ENCODE measurements at places on chromosomes 13 and 19.

DNA sequence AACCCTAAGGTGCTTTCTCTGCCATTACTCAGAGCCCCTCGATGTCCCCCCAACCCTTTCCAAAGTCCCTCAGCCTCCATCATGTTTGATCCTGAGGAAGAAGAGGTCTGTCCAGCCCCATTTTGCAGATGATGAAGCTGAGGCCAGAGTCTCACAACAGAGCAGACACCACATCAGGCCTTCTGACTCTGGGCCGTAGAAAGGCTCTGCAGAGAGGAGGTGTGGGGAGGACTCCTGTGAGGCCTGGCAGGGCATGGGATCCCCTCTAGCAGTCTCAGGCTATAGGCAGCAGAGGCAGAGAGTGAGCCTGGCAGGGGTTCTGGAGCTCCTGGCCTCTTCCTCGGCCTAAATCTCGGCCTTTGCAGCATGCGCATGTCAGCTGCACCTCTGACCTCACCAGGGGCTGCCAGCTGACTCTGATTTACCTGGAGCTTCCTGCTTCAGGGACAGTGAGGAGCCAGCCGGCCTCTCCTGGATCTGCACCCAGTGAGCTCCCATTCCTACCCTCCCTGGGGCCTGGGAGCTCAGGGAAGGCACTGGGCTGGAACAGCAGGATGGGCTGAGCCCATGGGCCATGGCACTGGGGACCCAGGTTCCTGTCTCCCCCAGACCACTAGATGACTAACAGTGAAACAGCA is 41.7 kb upstream of the VSTM2B start:
- no peak for DNase-seq

DNA sequence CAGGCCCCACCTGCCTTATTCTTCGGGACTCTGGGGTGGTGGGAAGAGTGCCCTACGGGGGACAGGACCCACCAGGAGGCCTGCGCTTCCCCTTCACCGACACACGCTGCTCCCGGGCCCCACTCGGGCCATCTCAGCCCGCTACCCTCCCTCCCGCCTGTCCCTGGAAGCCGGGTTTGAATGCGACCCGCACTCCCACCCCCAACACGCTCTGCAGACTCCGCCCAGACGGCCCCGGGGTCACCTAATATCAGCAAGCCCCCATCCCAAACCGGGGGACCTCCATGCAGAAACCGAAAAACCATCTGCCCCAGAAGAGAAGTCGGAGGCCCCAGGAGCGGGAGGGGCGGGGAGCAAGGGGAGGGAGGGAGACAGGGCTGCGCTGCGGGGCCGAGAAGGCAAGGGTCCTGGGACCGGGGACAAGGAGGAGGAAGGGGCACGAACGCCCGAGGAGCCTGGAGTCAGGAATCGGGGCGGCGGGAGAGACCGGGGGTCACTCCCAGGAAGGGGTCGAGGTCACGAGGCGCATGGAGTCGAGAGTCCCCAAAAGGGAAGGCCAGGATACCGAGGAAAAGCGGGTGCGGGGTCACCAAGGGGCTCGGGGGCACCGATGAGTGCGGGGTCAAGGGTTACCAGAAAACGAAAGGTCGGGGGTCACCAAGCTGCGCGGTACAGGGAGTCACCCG is 766 bp downstream of the SBNO2 start:
- DNase-seq, result no peak

GRCh38 chr13:34939771-34940170 is 2.3 kb upstream of the NBEA start:
- DNase-seq, result no peak

DNA sequence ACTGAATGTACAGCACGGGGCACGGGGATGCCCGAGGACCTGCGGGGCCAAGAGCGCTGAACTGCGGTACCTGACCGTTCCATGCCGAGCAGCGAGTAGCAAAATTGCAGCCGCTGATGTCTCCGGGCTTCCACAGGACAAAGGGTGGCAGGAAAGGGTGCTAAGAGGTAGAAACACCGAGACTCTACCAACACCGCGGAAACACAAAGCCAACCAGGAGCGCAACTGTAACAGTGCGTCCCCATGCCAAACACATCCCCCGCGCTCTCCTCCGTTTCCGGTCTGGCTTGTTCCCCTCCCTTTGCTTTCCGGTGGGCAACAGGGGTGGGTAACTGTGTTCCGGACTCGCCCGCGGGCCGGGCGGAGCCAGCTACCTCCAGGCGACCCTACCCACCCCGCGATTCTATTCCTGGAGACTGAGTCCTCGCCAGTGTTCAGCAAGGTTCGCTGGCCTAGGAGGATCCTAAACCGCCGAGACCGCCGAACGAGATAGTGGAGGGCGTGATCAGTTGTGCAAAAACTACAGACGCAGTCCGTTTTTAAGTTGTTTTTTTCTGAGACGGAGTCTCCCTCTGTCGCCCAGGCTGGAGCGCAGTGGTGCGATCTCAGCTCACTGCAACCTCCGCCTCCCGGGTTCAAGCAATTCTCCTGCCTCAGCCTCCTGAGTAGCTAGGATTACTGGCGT is 34.9 kb upstream of the NEK3 start:
- peak; percentile 76 for DNase-seq

- no peak for DNase-seq
These were observed 752 bp downstream of the PDCD5 start for GRCh38 chr19:32581705-32582179.

- no peak for DNase-seq
These were observed 41.9 kb upstream of the CYP2A7 start for GRCh38 chr19:40923934-40924391.

GRCh38 chr19:39342647-39343305 is 555 bp downstream of the SAMD4B start:
- no peak for DNase-seq

- no peak for DNase-seq
These were observed 92.6 kb downstream of the MZT1 start for GRCh38 chr13:72634859-72635258.

- DNase-seq, result no peak
These were observed 21.6 kb downstream of the VASP start for GRCh38 chr19:45528744-45529419.

- DNase-seq, result no peak
These were observed 491.8 kb downstream of the DIAPH3 start for GRCh38 chr13:59671881-59672280.

DNA sequence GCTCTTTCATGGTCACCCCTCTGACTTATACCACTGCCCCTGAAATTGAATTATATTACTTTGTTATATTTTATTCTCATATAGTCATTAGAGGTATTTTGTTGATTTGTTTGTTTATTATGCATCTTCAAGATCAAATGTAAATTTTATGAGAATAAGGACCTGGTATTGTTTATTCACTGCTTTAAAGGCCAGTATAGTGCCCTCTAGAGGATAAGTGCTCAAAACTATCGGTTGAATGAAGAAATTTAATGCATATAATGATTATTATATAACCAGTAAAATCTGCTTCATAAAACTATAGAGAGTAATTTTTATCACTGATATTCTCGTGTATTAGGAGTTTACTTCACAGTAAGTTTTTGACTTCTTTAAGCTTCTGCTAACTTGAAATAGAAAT is 1401.9 kb downstream of the SLITRK1 start:
- no peak for DNase-seq

- DNase-seq, result no peak
These were observed 341.9 kb downstream of the KCNRG start for GRCh38 chr13:50357136-50357535.

DNA sequence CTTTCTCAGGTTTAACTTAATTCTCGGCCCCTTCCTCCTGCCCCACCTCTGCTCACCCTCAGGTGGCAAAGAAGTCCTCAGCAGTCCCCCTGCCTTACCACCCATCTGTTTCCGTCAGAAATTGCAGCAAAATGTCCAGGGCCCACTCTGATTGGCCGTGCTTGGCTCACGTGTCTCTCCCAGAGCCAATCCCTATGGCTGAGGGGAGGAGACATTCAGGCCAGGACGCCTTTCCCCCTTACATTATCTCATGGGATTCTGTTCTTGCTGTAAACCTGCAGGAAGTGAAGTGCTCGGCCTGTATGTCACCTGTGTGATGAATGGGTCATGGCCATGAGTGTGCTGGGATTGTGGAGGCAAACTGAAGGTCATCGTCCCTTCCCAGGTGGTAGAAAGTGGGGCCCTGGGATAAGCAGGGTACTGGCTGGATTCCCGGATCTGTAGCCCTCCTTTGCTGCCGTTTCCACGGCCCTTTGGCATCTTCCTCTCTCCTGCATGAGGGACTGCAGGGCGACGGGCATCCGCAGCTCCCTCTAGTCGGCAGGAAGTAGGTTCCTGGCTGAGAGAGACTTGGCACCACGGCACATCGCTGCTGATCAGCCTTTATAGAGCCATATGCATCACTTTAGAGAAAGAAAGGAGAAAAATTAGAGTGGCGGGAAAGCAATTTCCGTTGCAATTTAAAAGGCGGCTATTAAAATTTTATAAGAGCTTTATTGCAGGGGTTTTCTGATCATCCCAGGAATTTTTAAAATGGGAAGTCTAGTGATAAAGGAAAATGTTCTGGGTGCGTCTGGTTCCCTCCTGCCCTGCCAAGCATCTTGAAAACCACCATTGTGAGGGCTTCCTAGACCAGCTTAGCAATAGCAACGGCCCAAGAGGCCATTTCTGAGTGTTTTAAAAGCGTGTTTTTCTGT is 118.2 kb downstream of the SIPA1L3 start:
- DNase-seq, result no peak

GRCh38 chr13:114124921-114125320 is 7.5 kb downstream of the RASA3 start:
- DNase-seq, result peak; percentile 64

DNA sequence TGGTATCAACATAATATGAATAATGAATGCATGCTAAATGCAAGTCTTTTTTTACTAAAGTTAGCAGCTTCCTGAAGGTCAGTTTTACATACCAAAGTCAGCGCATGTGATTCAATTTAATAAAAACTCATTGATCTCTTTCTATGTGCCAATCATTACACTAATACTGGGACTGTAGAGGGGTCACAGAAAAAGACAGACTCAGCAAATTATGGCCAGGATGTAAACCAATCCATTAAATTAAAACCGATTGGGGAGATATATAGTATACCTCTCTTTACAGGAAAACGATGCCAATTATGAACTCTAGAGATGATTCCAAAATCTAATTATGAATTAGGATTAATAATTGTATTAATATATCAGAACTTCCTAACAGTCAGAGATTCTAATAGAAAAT is 624.4 kb upstream of the PCDH20 start:
- DNase-seq, result no peak

DNA sequence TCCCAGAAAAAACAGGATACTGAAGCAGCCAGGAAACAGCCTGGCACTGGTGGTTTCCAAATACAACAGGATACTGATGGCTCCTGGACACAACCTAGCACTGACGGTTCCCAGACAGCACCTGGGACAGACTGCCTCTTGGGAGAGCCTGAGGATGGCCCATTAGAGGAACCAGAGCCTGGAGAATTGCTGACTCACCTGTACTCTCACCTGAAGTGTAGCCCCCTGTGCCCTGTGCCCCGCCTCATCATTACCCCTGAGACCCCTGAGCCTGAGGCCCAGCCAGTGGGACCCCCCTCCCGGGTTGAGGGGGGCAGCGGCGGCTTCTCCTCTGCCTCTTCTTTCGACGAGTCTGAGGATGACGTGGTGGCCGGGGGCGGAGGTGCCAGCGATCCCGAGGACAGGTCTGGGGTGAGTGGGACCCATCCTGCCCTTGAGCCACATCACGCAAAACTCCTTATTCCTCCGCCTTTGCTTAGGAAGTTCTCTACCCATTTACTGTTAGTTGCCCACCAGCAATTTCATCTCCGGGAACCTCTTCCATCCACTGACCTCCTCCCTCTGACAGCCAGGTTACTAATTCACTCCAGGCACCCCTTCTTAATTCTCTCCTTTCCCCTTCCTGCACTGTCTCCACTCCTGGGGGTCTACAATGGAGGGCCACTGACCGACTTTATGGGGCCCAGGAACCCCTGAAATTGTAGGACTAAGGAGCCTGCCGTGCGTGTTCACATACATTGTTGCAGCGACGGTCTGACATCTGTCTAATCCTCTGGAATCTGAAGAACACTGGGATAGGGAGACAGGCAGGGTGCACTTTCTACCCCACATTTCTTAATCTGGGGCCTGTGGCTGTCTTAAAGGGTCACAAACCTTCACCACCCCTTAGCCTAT is 1.2 kb downstream of the ITPKC start:
- no peak for DNase-seq

GRCh38 chr13:112776354-112776753 is 86.5 kb downstream of the ATP11A start:
- no peak for DNase-seq

DNA sequence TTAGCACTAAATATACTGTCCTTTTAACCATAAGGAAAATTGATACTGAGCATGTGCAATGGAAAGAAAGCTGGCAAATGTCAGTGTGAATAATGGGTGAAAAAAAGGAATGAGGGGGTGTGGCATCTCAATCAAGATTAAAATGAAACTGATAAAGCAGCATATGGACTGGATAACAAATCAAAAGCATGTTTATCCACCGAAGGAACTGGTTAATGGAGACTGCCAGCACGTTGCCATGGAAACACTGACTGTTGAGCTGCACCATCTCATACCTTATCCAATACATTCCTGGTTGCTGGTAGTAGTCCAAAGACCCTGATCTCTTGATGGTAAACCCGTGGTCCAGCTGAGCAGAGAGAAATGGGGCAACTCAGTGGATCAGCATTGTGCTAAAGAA is 311.4 kb upstream of the MAB21L1 start:
- no peak for DNase-seq

DNA sequence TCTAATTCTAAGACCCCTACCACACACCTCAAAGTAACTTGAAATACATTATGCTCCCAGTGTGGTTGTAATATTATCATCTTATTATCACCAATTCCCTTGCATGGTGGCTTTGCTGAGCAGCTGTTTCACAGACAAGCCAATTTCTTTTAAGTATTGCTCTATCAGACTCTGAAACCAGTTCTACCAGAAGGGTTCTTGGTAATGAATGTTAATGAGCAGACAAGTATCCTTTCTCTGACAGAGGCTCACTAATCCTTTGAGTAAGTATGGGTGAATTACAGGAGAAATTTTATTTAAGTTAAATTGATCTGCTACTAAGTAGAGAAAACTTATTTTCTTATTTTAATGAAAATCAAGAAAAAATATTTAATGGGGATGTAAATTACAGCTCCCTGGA is 326.0 kb downstream of the GPC6 start:
- no peak for DNase-seq

- no peak for DNase-seq
These were observed 81.3 kb downstream of the SLITRK6 start for GRCh38 chr13:85717921-85718320.

- no peak for DNase-seq
These were observed 3.6 kb upstream of the ADAMTSL5 start for GRCh38 chr19:1516395-1516753.

GRCh38 chr19:53192771-53193534 is at the start of gene ZNF665:
Gene ZNF665 (minus strand): TSS chr19:53193358. CDS start chr19:53182898, 10,460 bp downstream.
- peak; percentile 57 for DNase-seq

GRCh38 chr19:31674503-31675192 is 325.4 kb upstream of the TSHZ3 start:
- no peak for DNase-seq

DNA sequence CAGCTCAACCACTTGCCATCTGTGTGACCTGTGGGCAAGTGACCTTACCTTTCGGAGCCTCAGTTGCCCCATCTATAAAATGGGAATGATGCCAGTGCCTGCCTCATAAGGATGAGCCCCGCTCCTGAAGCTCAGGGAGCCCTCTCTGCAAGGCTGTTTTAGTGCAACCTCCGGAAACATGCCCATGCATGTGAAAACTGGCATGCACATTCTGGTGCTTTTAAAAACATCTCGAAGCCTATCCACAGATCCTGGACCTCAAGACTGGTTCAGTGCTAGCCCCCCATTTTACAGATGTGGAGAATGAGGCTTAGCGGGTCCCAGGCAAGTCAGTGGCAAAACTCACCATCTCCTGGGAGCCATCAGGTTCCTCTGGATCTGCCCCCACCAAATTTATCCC is 5.6 kb downstream of the CADM4 start:
- no peak for DNase-seq

Measured in T follicular helper cell (primary cell).